ENCODE measurements at places on chromosomes 12 and 14. TPM values are rescaled to one million over a fixed set of nuclear protein-coding genes. Genes with fewer than 3 reads are reported as not detected.

IAPP gene
- total RNA-seq = not detected

BEGAIN gene
- total RNA-seq = 3.0 TPM

KRT71 gene
- total RNA-seq = not detected

C12orf54 gene
- total RNA-seq = not detected

KCNA5 gene
- not detected for total RNA-seq

RPAP3 gene
- 49.4 TPM for total RNA-seq

DAO gene
- total RNA-seq = not detected

GPX2 gene
- not detected for total RNA-seq

FAM186B gene
- 0.28 TPM for total RNA-seq

CLEC9A gene
- not detected for total RNA-seq

MYF5 gene
- not detected for total RNA-seq

CRACR2A gene
- total RNA-seq = 2.2 TPM

HOXC10 gene
- 1.8 TPM for total RNA-seq

TMPRSS12 gene
- not detected for total RNA-seq

CCNT1 gene
- 57.0 TPM for total RNA-seq

LTB4R2 gene
- total RNA-seq = 9.4 TPM

NYNRIN gene
- 10.3 TPM for total RNA-seq

- DNase-seq = no peak
Observed at GRCh38 chr12:92424338-92424737, 278.5 kb upstream of the PLEKHG7 start.

DNA sequence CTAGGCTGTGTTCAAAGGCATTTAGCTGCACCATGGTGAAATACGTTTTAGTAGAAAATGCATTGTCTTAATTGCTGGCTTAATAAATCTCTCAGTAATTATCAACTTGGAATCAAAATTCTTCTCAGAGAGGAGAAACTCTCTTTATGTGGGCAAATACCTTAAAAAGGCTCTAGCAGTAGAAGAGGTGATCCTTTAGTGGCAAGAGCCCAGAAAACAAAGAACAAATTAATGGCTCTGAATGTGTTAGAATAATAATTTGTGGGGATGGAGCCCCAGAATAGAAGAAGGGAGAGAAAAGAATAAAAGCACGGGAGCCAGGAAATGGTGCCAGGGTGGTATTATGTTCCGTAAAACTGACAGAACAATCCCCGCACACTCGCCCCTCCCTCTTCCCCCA, 14.8 kb downstream of the TSPAN8 start:
- DNase-seq = no peak

- DNase-seq = no peak
Observed at GRCh38 chr12:53585448-53586125, 40.6 kb downstream of the ATF7 start.

DNA sequence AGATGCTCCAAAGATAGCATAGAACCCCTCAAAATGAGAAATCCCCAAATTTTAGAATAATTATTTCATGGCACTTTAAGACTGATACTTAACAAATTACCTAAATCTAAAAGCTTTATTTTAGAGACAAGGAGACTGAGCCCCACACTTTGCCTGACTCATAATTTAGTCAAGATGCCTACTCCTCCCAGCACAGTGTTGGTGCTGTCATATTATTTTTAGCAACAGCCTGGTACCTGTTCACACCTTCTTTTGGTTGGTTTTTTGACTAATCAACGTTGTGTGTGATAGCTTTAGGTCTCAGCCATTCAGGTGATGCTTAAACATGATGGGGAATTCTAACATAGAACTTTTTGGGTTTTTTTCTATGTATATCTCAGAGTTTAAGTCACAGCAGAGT, 120.2 kb downstream of the SEC23A start:
- no peak for DNase-seq

GRCh38 chr12:2264651-2265232, 212.0 kb downstream of the CACNA1C start:
- DNase-seq = no peak

GRCh38 chr12:112473056-112473455, 54.3 kb downstream of the PTPN11 start:
- no peak for DNase-seq

GRCh38 chr12:14696265-14696741, at the start of gene GUCY2C:
Gene GUCY2C, minus strand, starts transcription at chr12:14696599. Its CDS starts 151 bp downstream, at chr12:14696448.
- DNase-seq = no peak

GRCh38 chr14:57420986-57421385, 30.6 kb downstream of the NAA30 start:
- DNase-seq = no peak

GRCh38 chr14:104956290-104956890, 21.8 kb downstream of the AHNAK2 start:
- no peak for DNase-seq

DNA sequence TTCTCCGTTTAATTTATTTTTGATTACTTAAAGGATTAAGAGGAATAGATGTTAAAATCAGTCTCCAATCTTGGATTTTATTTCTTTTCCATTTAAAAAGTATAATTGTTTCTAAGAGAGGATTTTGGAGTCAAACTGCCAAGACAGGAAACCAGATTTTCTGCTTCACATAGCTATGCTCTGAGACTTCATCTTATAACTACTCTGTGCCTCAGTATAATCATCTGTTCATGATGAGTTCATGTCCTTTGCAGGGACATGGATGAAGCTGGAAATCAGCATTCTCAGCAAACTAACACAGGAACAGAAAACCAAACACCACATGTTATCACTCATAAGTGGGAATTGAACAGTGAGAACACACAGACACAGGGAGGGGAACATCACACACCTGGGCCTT, 9.0 kb upstream of the TAS2R31 start:
- no peak for DNase-seq

DNA sequence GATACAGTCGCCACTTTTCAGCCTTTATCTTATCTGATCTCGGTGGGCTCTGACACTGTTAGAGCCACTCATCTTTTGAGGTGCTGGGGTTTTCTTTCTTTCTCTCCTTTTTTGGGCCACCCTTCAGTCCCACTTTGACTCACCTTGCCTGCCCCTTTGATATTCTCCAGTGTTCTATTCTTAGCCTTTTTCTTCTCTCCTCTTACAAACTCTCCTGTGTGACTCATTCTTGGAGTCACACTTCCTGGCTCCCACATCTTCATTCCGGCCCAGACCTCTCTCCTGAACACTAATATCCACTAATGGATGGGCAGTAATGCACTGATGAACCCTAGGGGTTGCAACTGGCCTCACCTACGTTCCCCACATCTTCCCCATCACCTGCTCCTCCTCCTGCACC, 2.2 kb upstream of the DCD start:
- DNase-seq = no peak

DNA sequence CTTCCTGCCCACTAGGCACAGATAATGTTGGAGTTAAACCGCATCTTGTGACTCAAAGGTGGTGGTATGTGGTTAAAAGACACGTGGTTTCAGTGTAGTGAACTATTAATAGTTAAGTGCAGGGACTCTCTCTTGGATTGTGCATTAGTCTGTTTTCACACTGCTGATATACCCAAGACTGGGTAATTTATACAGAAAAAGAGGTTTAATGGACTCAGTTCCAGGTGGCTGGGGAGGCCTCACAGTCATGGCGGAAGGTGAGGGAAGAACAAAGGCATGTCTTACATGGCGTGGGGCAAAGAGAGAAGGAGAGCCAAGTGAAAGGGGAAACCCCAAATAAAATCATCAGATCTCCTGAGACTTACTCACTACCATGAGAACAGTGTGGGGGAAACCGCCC, 362.3 kb downstream of the GLT1D1 start:
- no peak for DNase-seq

- DNase-seq = no peak
Observed at GRCh38 chr14:52338051-52338681, 24.1 kb downstream of the PTGER2 start.

DNA sequence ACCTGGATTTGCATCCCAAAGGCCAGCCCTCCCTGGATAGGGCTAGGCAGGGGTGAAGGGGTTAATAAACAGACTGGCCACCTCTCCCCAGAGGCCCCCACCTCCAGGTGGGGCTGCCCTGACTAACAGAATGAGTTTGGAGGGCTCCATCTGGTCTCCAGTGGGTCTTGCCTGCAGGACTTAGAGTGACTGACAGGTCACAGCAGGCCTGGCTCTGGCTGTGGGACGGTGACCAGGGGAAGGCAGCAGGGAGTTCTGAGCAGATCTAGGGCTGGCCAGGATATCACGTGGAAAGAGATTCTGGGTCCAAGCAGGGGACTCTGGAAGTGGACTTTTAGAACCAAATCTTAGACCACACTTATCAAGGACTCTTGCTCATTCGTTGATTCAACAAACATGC, 40.9 kb upstream of the LHX5 start:
- no peak for DNase-seq

- no peak for DNase-seq
Observed at GRCh38 chr14:64266239-64266638, 27.9 kb downstream of the ESR2 start.

- DNase-seq = no peak
Observed at GRCh38 chr12:127716166-127716565, 550.8 kb upstream of the TMEM132C start.

GRCh38 chr12:79174626-79175025, 310.1 kb downstream of the SYT1 start:
- DNase-seq = no peak

DNA sequence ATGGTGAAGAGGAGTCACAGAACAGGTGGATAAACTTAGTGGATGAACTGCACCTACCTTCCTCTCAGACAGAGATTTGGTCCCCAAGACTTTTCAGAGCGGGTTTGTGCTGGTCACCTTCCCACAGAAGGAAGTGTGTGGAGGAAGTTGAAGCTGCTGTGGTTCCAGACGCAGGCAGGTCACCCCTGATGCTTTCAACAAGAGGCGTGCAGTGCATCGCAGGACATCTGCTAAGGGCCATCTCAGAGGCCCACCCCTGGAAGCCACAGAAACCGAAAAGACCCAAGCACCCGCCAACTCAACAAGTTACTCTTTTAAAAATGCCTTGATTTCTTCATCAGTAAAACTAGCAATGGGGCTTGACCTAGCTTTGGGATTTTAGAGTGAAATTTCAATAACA, 1.0 kb upstream of the GPX2 start:
- no peak for DNase-seq

- no peak for DNase-seq
Observed at GRCh38 chr12:128008341-128008740, 258.6 kb upstream of the TMEM132C start.

GRCh38 chr12:19130224-19131024, 891 bp downstream of the PLEKHA5 start:
- DNase-seq = peak; percentile 23

DNA sequence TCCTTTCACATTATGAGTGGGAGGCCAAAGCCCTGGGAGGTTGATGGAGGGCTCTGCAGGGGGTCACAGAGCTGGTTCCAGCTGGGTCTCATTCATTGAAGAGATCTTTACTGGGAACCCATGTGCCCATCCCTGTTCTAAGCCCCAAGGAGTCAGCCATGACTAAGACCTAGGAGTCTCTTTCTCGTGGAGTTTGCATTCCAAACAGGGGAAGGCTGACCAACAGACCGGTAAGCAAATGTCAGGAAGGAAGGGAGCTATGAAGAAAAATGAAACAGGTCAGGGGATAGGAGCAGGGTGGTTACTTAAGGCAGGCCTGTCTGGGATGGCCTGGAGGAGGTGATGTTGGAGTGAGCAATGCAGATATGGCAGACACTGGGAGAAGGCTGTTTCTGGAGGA, 31.5 kb downstream of the SYNDIG1L start:
- no peak for DNase-seq

- peak; percentile 40 for DNase-seq
Observed at GRCh38 chr14:91354979-91355685, 62.5 kb downstream of the CCDC88C start.

DNA sequence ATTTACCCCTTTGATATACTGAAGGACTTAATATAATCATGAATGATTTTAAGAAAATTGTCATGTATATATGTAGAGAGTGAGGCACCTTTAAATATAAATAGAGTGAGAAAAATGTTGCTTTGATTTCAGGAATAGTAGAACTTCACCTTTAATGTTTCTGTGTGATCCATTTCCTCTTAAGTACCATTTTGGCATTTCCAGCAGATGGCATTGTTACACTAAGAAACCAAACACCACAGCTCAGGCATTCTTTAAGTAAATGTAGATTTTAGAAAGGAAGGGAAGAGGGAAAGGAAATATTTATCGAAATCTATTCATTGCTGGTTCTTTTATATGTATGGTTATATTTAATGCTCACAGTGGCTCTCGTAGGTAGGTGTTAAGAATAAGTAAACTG, 556.7 kb upstream of the FBXO33 start:
- DNase-seq = no peak

DNA sequence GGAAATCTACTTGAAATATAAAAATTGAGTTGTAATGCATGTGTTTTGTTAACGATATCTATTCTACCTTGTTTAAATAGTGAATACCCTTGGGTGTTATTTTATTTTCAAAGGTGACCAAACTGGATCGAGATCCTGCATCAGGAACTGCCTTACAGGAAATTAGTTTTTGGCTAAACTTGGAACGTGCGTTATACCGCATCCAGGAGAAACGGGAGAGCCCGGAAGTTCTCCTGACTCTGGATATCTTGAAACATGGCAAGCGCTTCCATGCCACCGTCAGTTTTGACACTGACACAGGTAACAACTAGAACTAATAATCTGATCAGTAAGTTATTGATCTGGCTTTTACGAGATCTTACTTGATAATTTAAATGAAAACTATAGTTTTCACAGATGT, 15.9 kb downstream of the DYNC1H1 start:
- DNase-seq = no peak
